ENCODE measurements at places on chromosomes 16 and 17.
A peak's percentile ranks its signal among the peaks of the same experiment; 100 is the strongest.

DNA sequence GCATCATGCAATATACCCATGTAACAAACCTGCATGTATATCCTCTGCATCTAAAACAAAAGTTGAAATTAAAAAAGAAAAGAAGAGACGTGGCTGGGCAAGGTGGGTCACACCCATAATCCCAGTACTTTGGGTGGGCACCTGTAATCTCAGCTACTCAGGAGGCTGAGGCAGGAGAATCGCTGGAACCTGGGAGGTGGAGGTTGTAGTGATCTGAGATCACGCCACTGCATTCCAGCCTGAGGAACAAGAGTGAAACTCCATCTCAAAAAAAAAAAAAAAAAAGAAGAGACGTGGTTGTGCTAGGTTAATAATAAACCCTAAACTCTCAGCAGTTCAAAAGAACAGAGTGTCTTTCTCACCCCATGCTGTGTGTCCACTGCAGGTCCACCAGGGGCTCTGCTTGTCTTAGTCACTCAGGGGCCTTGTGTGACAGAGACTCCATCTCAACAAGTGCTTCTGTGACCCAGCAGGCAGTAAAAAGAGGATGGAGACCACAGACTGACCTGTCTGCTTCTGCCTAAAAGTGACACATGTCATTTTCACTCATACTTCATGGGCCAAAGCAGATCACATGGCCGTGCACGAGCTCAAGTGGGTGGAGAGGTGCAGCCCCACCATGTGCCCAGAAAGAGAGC is 22.3 kb upstream of the N4BP1 start:
- DNase-seq, result no peak

DNA sequence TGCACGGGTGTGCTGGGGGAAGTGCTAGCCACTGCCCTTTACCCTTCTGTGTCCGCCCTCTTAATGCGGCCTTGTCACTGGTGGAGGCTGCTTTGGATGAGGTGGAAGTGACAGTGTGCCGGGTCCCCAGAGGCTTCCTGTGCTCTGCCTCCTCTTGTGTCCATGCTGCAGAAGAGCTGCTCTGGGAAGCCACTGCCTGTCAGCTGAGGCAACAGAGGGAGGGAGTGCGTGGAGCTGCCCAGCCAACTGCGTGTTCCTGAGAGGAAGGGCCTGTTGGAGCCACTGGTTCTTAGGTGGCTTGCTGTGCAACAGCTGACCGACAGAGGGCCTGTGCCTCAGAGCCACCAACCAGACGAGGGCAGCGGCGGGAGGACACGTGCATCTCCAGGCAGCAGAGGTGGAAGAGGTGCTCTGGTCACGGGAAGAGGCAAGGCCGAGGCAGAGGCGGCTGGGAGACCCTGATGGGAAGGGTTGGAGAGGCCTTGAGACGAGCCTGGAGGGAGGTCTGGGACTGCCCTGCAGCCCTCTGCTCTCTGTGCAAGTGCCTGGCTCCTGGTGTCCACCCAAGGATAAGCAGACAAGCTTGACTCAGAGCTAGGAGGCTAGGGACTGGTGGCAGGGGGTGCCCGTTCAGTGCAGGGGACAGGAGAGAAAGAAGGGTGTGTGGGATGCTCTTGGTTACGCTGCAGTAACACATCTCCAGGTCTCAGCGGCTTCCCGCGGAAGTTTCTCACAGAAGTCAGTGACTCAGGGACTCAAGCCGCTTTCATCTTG is 25.4 kb downstream of the B9D1 start:
- peak; percentile 53 for DNase-seq

DNA sequence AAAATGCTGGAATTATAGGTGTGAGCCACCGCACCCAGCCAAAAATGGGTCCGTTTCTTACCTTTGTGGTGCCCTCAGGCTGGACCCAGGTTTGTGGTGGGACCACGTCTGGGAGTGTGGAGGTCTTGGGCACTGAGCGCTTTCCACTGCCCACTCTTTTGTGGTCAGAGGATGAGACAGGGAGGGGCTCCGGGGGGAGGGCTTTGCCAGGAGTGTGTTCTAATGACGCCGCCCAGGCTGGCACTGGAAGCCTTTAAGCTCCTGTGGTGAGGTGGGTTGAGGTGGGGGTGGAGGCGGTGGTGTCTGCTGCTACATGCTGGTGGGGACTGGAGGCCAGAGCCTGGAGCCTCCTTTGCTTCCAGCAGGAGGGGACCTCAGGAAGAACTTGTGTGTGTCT is 12.8 kb upstream of the ADCY7 start:
- DNase-seq, result no peak

DNA sequence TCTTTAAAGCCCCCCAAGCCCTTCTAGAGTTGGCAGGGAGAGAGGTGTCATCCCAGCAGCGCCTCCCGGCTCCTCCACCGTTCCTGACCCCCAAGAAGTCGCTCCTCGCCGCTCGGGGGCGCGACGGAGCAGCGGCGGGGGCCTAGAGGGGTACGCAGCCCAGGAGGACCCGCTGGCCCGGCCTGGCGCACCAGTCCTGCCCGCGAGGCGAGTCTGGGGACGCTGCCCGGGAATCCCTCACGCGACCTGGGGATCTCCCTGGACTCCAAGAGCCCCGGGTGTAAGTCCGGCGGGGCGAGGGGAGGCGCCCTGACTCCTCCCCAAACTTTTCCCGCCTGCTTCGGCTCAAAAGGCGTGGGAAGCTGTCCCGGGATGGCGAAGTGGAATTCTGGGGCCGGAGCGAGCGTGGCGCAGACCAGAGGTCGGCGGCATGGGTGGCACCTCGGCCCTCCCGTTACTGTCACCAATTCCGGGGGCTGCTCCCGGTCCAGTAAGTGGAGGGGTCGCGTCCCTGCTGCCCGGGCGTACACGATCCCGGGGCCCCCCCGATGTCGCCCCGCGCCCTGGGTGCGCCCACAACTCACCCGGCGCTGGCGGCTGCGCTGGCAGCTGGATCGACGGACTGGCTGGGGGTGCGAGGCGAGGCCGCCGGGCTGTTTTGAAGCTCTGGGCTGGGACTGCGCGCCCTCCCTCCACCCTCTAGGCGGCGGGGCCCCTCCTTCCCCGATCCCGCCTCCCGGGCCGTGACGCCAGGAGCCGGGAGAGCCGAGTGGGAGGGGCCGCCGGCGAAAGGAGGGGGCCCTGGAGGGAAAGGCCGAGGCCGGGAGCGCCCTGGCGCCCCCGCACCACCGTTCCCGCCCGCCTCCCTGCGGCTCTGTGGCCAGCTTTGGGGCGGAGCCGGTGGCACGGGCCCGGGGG is at the start of gene EMP2:
Gene EMP2, minus strand, starts transcription at position 634 of the 918 bp plus-strand sequence. CDS start 32,981 bp downstream, outside the sequence.
- peak; percentile 10 for DNase-seq

Measured in hippocampal formation (tissue), 2 donors.